ENCODE measurements at places on chromosomes 4 and X.

- no peak for DNase-seq
Observed at GRCh38 chr4:24000470-24000831, 110.6 kb upstream of the PPARGC1A start.

DNA sequence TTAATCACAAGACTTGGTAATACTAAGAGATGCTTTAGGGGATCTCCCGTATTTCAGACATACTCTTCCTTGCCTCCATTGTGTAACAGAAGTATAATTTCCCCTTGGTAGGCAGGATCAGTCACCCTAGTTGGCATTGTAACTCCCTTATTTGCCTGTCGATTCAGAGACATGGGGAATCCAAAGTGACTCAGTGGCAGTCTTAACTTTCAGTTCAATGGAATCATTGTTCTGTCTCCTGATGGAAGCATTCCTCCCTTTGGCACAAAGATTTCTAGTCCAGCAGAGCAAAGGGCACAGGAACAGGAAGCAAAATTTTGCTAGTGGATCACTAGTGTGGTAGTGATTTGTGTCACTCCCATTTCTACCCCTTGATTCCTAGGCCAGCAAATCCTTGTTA is 80.4 kb downstream of the DCUN1D4 start:
- no peak for DNase-seq

- DNase-seq = no peak
Observed at GRCh38 chr4:185020863-185021761, 2.8 kb downstream of the HELT start.

- no peak for DNase-seq
Observed at GRCh38 chr4:56466910-56467283, 520 bp upstream of the SRP72 start.

- no peak for DNase-seq
Observed at GRCh38 chrX:50152456-50152855, 48.4 kb downstream of the AKAP4 start.

DNA sequence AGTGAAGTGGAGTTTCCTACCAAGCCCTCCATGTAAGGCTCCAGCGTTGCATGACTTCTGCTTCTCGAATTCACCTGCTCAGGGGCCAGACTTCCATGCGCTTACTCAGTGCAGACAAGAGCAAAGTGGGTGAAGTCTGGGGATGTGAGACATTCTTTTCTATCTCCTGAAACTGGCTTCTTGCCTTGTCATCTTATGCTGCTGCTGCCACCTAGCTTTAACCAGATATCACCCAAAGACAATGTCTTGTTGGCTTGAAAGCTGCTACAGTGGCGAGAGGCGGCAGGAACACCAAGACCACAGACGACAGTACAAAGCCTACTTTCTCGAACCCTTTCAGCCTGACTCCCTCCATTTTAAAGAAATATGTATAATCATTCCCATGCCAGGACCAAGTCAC is 103.6 kb upstream of the ADGRG2 start:
- no peak for DNase-seq

DNA sequence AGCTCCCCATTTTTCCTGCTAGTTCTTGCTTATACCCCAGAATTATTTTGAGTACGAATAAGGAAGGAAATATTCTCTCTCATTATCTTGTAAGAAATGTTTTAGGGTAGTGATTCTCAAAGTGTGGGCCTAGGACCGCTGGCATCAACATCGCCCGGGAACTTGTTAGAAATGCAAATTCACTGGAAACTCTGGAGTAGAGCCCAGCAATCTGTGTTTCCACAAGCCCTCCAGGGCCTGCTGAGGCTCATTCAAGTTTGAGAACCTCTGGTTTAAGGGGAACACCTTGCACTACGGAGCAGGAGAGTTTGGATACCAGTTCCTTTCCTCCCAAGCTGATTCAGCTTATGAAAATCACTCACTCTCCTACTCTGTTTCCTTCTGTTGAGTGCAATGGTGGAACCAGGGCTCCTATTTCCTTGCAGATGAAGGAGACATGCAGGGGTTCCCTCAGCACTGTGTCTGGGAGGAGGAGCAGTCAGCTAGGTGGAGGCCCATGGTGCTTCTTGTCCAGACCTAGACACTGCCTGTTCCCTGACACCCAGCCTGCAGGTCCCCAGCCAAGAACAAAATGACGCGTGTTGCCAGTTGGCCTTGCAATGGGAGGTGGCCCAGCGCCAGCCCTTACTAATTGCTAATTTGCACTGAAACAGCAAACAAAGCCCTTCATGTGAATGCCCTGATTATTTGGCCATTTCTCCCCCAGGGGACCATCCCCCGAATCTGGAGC is 68.5 kb downstream of the CYTL1 start:
- no peak for DNase-seq

GRCh38 chr4:111573386-111573785 is 571.9 kb upstream of the FAM241A start:
- no peak for DNase-seq

- DNase-seq = no peak
Observed at GRCh38 chr4:76380561-76380960, 40.4 kb downstream of the CCDC158 start.

- no peak for DNase-seq
Observed at GRCh38 chrX:10416424-10416823, 204.0 kb downstream of the MID1 start.

GRCh38 chr4:89305028-89305427 is 2.6 kb downstream of the GPRIN3 start:
- DNase-seq = no peak

GRCh38 chr4:47209833-47210232 is 178.5 kb downstream of the GABRB1 start:
- DNase-seq = no peak

Measured in stimulated activated CD4-positive, alpha-beta T cell treated with anti-CD3 and anti-CD28 coated beads, Interleukin-1b, Interleukin-23, amount 100 ng/mL, for 1 hour (primary cell).